A549 treated with GW870086 at 1 μM for 4 hours (cell line): ENCODE measurements at places on chromosomes 4 and X. TPM values are rescaled to one million over a fixed set of nuclear protein-coding genes. Genes with fewer than 3 reads are reported as not detected.

MMRN1 gene
- total RNA-seq, result not detected in 5 replicates

TMPRSS11B gene
- total RNA-seq, result not detected in 5 replicates

CT55 gene
- total RNA-seq, result not detected in 5 replicates

DSPP gene
- not detected in 5 replicates for total RNA-seq

EGF gene
- 0.15 to 0.75 TPM (median 0.43 TPM) in 5 replicates for total RNA-seq

ARX gene
- total RNA-seq, result 0.39 to 0.93 TPM (median 0.60 TPM) in 5 replicates

ADGRG4 gene
- not detected in 5 replicates for total RNA-seq

KLHL34 gene
- not detected in 5 replicates for total RNA-seq

USP26 gene
- total RNA-seq, result not detected in 5 replicates

SSX4 gene
- not detected in 5 replicates for total RNA-seq

XPNPEP2 gene
- not detected in 5 replicates for total RNA-seq

NRK gene
- not detected in 5 replicates for total RNA-seq

SPANXA1 gene
- total RNA-seq, result 0.28 TPM in 1 of 5 replicates, not detected in the others

TMEM156 gene
- 20.6 to 25.8 TPM (median 22.9 TPM) in 5 replicates for total RNA-seq

GCNA gene
- total RNA-seq, result 1.5 to 1.9 TPM (median 1.7 TPM) in 5 replicates

BST1 gene
- 15.9 to 18.1 TPM (median 16.9 TPM) in 5 replicates for total RNA-seq
